Caco-2 (cell line): ENCODE measurements at places on chromosomes 6 and 20.

- H3K4me3 ChIP-seq = no peak overlapping the region
- DNase-seq = no peak
- no peaks in the 10 kb centered on the region for H3K27me3 ChIP-seq
- H3K27ac ChIP-seq = peak overlapping the region; percentile 92
Observed at GRCh38 chr6:34673064-34673463, 23.5 kb downstream of the ILRUN start.

GRCh38 chr6:118755941-118756646 lies 104.7 kb upstream of the CEP85L start:
- H3K4me3 ChIP-seq = no peak overlapping the region
- H3K27ac ChIP-seq = no peak overlapping the region
- H3K4me1 ChIP-seq = no peaks in the 10 kb centered on the region
- DNase-seq = no peak
- no peaks in the 10 kb centered on the region for H3K36me3 ChIP-seq

- no peaks in the 10 kb centered on the region for H3K4me1 ChIP-seq
- peaks cover 19% of the 10 kb centered on the region for H3K27me3 ChIP-seq
- no peaks in the 10 kb centered on the region for H3K36me3 ChIP-seq
- no peak overlapping the region for H3K4me3 ChIP-seq
- DNase-seq = no peak
Observed at GRCh38 chr20:31991339-31991705, 18.9 kb upstream of the CCM2L start.

DNA sequence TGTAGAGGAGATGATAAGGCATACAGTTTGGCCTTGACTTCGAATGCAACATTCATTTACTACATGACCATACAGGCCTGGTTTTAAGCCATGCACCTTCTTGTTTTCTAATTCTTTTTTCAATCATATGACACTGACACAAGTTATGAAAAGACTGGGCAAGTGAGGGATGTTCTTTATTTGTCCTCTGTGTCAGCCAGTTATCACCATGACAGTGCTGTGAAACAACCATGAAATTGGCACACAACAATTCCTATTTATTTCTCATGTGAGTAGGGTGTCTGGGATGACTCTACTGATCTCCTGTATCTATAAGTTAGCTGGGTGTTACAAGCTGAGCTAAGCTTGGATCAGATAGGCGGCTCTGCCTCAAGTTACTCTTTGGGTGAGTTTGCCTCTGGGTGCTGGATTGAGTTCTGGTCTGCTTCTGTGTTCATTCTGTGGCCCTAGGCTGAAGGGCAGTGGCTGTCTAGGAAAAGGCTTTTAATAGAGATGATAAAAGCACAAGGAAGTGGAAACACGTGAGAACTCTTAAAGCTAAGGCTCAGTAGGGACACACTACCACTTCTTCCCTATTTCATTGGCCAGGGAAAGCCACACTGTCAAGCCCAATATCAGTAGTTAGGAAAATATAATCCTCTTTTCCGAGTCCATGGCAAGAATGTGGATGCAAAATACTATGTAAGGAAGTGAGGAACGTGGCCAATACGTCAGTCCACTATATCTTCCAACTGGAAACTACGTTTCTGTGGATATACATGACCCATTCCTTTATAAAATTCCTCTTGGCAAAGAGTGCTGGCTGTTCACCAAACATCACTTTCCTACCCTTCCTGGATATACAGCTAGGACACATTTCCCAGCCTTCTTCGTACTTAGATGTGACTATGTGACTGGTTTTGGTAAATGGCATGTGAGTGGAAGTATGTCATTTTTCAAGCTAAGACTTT lies 126.2 kb upstream of the RNF24 start:
- H3K4me1 ChIP-seq = peaks cover 14% of the 10 kb centered on the region
- DNase-seq = no peak
- no peaks in the 10 kb centered on the region for H3K27me3 ChIP-seq

- H3K27ac ChIP-seq = no peak overlapping the region
- no peaks in the 10 kb centered on the region for H3K27me3 ChIP-seq
- no peak overlapping the region for H3K4me3 ChIP-seq
Observed at GRCh38 chr20:7459083-7459482, 481.2 kb downstream of the HAO1 start.

GRCh38 chr6:327538-328116 lies 35.3 kb downstream of the DUSP22 start:
- H3K27me3 ChIP-seq = no peaks in the 10 kb centered on the region
- no peaks in the 10 kb centered on the region for H3K36me3 ChIP-seq
- H3K4me1 ChIP-seq = no peaks in the 10 kb centered on the region
- H3K4me3 ChIP-seq = no peak overlapping the region
- no peak for DNase-seq
- H3K27ac ChIP-seq = no peak overlapping the region

GRCh38 chr6:159201336-159201735 lies 32.1 kb downstream of the FNDC1 start:
- no peaks in the 10 kb centered on the region for H3K4me1 ChIP-seq
- no peak overlapping the region for H3K4me3 ChIP-seq
- H3K27me3 ChIP-seq = no peaks in the 10 kb centered on the region
- H3K36me3 ChIP-seq = no peaks in the 10 kb centered on the region
- DNase-seq = no peak

GRCh38 chr6:11132194-11132888 lies 20.8 kb upstream of the ERVFRD-1 start:
- no peaks in the 10 kb centered on the region; the same call in 1 of the 2 replicates for H3K36me3 ChIP-seq
- no peaks in the 10 kb centered on the region for H3K27me3 ChIP-seq
- H3K4me1 ChIP-seq = no peaks in the 10 kb centered on the region
- DNase-seq = no peak
- H3K27ac ChIP-seq = no peak overlapping the region

DNA sequence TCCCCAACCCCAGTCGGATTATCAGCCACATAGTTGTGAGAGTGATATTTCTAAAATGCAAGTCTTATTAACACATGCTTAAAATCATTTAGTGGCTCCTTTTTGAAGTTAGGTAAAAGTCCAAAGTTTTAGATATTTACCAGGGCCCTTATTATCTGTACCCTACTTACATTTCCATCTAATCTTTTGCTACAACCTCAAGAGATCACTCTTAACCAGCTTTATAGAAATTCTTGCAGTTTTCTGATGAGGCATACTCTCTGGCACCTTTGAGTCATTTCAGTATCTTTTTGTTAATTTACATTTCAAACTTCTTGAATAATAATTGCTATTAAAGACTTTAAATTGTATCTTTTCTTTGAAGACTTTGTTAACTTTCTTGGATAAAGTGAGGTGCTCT lies 453.3 kb downstream of the RFPL4B start:
- no peak for DNase-seq
- H3K36me3 ChIP-seq = no peaks in the 10 kb centered on the region
- no peaks in the 10 kb centered on the region for H3K27me3 ChIP-seq
- H3K27ac ChIP-seq = no peak overlapping the region
- H3K4me1 ChIP-seq = no peaks in the 10 kb centered on the region

DNA sequence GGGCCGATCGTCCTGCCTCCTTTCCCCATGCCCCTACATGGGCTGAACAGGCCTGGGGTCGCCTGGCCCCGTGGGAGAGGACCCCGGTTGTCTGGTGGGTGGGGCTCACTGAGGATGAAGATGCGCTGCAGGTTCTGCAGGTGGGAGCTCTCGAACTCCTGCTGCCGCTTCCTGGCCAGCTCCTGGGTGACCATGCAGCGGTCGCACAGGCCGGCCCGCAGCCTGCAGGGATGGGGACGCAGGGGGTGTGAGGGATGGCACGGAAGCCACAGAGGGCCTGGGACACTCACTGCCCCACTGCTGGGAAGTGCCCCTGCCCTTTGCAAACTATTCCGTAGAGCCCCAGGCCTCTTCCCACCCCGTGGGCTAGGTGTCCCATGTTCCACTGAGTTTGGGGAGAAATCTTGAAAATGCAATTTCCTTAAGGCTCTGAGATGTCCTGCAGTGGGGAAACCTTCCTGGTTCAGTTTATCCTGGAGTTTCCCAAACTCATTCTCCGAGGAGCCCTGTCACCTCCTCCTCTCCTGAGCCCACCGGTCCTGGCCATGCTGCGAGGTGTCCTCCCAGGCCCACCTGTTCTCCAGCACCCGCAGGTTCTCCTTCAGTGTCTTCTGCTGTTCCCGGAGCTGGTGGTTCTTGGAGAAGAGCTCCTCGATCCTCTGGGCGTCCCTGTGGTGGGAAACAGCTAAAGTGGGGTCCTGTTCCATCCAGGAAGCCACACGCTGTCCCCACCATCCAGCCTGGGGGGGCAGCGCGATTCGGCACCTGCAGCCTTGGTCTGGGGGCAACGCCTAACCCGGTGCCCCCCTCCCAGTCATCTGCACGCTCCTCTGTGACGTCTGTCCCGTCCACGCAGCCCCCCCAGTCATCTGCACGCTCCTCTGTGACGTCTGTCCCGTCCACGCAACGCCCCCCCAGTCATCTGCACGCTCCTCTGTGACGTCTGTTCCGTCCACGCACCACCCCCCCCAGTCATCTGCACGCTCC lies 9.9 kb upstream of the CABLES2 start:
- peaks cover 39% of the 10 kb centered on the region for H3K4me1 ChIP-seq
- DNase-seq = no peak

GRCh38 chr6:144155529-144155928 lies 5.2 kb downstream of the STX11 start:
- H3K36me3 ChIP-seq = no peaks in the 10 kb centered on the region
- H3K27me3 ChIP-seq = no peaks in the 10 kb centered on the region
- DNase-seq = no peak

GRCh38 chr6:88377976-88378568 lies 211.9 kb upstream of the CNR1 start:
- no peak overlapping the region for H3K4me3 ChIP-seq
- H3K4me1 ChIP-seq = 0 out of 2 replicates have a peak, but pooled peaks cover 3% of the 10 kb centered on the region
- H3K36me3 ChIP-seq = no peaks in the 10 kb centered on the region
- no peak for DNase-seq

DNA sequence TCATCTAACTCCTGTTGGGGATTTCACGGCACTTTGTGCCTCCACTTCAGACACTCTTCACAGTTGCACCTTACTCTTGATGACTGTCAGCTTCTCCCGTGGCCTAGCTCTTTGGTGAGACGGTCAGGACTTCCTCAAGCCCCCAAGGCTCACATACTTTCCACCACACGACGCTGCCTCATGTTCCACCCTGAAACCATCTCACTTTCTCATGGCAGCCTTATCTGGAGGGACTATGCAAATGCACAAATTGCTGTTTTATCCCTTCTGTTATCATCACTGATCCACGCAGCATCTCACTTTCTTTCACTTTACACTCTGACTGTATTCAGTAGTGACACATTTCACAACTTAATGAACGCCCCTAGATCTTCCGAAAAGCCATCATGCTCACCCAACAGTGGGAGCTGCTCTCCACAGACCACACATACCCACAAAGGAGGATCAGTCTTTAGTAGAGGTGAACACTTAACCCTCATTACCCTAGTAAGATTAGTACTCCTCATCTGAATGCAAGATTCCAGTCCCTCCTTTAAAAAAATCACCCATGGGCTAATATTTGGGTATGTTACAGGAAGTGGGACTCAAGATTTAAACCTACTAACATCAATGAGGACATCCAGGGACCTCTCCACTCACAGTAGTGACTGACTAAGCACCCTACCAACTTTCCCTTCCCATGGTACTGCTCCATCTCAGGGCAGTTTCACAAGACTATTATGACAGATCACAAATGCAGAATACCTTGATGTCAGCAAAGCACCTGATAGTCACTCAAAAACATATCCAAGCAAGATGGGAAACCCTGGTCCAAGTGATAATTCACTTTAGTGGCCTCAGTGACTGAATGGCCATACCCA lies 35.4 kb downstream of the FYN start:
- H3K4me3 ChIP-seq = no peak overlapping the region
- H3K27me3 ChIP-seq = no peaks in the 10 kb centered on the region
- peaks cover 4% of the 10 kb centered on the region; the same call in 1 of the 2 replicates for H3K4me1 ChIP-seq
- H3K36me3 ChIP-seq = no peaks in the 10 kb centered on the region

GRCh38 chr6:132495604-132496079 lies 17.3 kb downstream of the STX7 start:
- no peaks in the 10 kb centered on the region for H3K36me3 ChIP-seq
- H3K4me1 ChIP-seq = no peaks in the 10 kb centered on the region
- no peak for DNase-seq
- H3K27ac ChIP-seq = no peak overlapping the region

- no peaks in the 10 kb centered on the region; the same call in 1 of the 2 replicates for H3K27me3 ChIP-seq
- H3K4me3 ChIP-seq = no peak overlapping the region
- no peaks in the 10 kb centered on the region for H3K4me1 ChIP-seq
- no peaks in the 10 kb centered on the region for H3K36me3 ChIP-seq
Observed at GRCh38 chr6:34132486-34133185, 13.3 kb downstream of the GRM4 start.

DNA sequence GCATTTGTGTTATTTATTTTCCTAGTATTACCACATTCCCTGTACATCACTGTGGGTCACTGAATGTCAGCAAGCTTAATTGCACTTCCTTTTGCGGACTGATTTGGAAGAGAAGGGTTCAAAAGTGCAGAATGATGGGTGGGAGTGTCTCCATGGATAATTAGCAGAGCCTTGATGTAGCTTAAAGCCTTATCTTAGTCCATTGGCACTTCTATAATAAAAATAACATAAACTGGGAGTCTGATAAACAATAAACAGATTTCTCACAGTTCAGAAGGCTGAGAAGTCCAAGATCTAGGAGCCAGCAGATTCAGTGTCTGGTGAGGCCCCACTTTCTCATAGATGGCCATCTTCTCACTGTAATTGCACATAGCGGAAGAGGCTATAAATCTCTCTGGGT lies 501.1 kb upstream of the POU3F2 start:
- H3K4me3 ChIP-seq = no peak overlapping the region
- no peak for DNase-seq
- H3K4me1 ChIP-seq = no peaks in the 10 kb centered on the region
- H3K36me3 ChIP-seq = no peaks in the 10 kb centered on the region

DNA sequence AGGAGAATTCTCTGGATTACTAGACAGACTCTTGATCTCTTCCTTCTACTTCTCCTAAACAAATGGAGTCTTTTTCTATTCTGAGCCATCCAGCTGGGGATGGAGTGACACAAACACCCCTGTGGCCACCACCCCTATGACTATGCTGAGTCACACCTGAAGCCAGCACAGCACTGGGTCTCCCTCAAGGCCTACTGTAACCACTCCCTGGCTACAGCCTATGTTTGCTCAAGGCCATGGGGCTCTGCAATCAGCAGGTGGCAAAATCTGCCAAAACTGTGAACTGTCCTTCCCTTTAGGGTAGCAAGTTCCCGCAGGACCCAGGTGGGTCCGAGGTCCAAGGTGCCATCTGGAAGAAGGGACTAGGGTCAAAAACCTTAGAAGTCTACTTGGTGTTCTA lies 132.3 kb downstream of the TINAG start:
- H3K27me3 ChIP-seq = no peaks in the 10 kb centered on the region
- no peaks in the 10 kb centered on the region for H3K36me3 ChIP-seq
- DNase-seq = no peak
- no peak overlapping the region for H3K4me3 ChIP-seq

DNA sequence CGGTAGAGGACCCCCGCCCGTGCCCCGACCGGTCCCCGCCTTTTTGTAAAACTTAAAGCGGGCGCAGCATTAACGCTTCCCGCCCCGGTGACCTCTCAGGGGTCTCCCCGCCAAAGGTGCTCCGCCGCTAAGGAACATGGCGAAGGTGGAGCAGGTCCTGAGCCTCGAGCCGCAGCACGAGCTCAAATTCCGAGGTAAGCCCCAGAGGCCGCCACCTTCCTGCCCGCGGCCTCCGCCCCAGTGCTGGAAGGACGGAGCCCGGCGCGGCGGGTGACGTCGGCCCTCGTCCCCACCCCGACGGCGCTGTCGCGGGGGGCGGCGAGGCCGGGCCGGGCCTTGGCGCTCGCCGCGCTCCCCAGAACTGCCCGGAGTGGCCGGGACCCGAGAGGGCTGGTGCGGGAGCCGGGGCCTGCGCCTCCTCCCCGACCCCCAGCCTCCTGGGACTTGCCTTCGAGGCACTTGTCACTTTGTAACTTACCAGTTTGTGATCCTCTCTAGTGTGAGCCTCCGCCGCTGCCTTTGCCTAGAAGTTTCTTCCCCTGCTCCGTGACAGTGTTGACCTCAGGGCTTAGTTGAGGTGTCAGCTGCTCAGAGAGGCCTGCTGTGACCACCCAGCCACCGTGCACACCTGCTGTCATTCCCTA lies 417 bp downstream of the VAPB start:
- H3K4me1 ChIP-seq = peaks cover 27% of the 10 kb centered on the region
- H3K27ac ChIP-seq = peak overlapping the region; percentile 88
- peak overlapping the region; percentile 74 for H3K4me3 ChIP-seq
- H3K36me3 ChIP-seq = peaks cover 5% of the 10 kb centered on the region; the same call in 1 of the 2 replicates
- DNase-seq = peak; percentile 76
